ENCODE measurements at places on chromosomes 6 and 20.
A peak's percentile ranks its signal among the peaks of the same experiment; 100 is the strongest.

DNA sequence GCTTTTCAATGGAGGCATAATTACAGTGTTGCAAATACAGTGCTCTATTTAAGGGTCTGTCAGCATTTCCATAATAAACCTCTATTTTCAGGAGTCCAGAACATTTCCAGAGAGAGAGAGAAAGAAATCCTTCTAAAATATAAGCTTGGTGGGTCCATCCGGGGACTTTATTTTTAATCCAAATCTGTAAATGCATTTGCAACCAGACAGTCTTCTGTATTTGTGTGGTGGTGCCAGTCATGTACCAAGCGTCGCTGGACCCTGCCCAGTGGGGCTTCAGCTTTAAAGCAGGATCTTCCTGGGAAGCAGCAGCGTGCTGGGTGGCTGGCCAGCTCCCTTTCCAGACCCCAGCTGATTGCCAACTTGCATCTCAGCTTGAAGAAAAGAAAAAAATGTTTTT lies 256.5 kb upstream of the SUPT3H start:
- DNase-seq, result no peak

GRCh38 chr20:2798814-2799213 lies 1.6 kb downstream of the CPXM1 start:
- DNase-seq, result no peak

DNA sequence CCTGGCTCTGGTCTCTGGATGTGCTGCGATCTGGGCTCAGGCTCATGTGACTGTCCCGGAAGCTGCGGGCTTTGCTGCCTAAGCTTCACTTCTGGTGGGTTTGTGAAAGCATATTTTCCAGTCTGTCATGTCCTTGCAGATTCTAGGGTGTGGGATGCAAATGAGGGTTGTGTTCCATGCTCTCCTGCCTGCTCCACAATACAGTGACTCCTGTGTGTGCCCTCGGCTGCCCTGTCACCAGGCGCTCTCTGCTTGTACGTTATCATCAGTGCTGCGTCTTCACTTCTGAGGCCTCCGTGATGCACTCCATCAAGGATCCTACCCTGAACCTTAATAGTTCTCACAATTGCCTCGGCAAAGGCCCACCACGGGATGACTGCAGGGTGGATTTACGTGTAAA lies 84.2 kb downstream of the TTLL2 start:
- DNase-seq, result no peak

- DNase-seq, result no peak
Observed at GRCh38 chr6:144460327-144461095, 175.4 kb downstream of the UTRN start.

DNA sequence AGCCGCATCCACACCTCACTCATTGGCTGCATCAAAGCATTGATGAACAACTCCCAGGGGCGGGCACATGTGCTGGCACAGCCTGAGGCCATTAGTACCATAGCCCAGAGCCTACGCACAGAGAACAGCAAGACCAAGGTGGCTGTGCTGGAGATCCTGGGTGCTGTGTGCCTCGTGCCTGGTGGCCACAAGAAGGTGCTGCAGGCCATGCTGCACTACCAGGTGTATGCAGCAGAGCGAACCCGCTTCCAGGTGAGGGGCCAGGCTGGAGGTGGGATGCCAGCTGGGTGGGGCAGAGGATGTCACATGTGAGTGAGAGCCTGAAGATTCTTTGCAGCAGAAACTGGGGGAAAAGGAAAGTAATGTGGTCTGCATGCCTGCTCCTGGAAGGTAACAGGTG lies 66.7 kb downstream of the MOCS1 start:
- no peak for DNase-seq

- no peak for DNase-seq
Observed at GRCh38 chr6:37368961-37369320, 15.2 kb downstream of the RNF8 start.

GRCh38 chr6:93721386-93722048 lies 302.2 kb upstream of the EPHA7 start:
- DNase-seq, result no peak

- peak; percentile 2 for DNase-seq
Observed at GRCh38 chr6:130029163-130029562, 10.8 kb downstream of the L3MBTL3 start.

DNA sequence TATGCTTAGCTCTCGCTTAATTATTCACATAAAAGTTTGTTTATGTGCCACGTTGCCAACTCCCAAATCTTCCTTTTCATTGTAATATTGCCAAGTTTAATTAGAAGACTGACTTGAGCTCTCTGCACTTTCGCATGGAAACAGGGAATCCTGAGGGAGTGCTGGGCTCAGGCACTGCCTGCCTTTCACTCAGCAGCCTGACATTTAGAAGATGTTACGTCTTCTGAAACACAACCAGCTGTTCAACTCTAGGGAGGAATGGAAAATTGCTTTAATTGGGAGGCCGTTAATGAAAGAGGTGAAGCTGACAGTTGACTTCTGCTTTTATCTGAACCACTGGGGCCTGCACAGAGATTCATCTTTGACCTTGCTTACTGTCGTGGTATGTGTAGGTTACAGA lies 77.4 kb upstream of the MTHFD1L start:
- no peak for DNase-seq

DNA sequence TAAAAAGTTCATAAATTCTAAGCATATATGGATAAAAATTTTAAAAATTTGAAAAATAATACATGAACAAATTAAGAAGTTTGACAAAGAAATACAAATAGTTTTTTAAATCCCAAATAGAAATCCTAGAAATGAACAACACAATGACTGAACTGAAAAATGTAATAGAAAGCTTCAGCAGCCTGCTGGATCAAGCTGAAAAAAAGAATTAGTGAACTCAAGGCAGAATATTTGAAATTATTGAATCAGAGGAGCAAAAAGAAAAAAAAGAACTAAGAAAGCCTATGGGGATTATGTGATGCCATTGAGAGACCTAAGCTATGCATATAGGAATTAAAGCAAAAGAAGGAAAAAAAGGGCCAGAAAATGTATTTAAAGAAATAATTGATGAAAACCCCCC lies 39.9 kb upstream of the TFB1M start:
- DNase-seq, result no peak

DNA sequence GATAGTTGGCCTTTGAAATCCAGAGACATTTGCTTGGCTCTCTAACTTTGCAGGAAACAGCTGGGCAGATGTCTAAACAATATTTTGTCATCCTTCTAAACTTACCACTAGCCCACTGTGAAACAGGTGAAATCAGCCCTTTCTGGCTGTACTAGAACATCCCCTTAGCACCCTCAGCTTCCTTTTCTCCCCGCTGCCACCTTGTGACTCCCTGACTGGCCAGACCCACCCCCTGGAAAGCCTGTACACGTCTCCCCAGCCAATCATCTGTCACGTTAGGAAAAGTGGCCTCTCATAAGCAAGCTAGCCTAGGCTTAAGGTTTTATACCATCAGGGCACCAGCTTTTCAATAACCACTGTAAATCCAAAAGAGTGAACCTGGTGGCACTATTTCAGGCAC lies 88.6 kb upstream of the E2F3 start:
- DNase-seq, result no peak

DNA sequence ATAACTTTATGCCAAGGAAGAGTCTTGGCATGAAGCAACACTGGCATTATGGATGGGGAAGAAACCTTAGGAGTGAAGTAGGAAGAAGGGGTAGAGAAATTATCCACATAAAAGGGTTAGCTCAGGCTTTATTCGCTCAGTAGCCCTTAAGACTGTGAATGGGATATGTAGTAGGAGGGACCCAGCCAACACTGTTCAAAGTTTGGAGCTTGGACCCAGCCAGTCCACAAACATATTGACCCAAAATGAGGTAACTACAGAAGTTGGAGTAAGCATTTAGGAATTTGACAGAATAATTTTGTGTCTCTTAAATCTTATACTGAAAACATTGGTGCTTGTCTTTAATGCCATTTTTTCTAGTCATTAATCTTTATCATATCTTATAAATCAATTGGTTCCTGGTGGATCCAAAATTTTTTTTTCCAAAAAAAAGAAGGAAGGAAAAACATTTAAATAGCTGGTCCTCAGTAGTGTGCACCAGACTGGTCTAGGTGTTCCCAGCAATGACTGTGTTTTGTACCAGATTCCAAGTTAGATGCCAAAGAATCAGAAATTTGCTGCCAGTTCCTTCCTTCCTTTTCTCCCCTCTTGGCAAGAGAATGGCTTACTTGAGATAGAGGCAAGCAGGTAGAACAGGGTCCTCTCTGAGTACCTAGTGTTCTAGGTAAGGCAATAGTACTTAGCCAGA lies 451.8 kb upstream of the SOX4 start:
- no peak for DNase-seq

DNA sequence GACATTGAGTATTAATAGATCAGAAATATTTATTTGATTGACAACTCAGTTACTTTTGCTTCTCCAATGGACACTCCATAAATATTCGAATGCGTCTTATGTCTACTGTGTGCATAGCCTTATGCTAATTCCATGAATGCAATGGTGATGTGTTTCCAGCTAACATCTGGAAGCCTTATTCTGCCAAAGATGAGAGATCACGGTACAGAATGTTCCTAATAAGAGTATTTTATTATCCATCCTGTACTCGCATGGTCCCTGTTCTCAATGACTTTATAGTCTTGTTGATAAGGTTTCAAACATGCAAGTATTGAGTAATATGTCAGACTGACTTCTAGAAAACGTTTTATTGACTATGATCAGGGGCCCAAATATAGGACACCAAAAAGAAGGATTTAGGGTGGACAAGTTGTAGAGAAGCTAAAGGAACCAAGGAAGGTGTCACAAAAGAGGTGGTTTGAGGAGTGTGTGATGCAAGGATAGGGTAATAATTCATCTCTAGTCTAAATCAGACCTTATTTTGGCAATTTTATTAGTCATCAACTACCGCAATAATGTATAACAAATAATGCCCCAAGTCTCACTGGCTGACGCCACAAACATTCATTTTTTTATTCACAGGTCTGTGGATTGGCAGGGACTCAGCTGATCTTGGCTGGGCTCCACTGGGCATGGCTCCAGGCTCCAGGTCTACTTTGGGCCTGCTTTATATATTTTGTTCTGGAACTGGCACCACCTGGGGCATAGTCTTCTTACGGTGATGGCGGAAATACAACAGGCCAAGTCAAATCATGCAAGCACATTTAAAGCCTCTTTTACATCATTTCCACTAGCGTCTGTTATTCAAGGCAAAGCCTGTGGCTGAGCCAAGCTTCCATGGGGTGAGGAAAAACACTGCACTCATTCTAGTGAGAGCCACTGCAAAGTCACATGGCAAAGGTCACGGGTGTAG lies 24.5 kb upstream of the CD83 start:
- no peak for DNase-seq

DNA sequence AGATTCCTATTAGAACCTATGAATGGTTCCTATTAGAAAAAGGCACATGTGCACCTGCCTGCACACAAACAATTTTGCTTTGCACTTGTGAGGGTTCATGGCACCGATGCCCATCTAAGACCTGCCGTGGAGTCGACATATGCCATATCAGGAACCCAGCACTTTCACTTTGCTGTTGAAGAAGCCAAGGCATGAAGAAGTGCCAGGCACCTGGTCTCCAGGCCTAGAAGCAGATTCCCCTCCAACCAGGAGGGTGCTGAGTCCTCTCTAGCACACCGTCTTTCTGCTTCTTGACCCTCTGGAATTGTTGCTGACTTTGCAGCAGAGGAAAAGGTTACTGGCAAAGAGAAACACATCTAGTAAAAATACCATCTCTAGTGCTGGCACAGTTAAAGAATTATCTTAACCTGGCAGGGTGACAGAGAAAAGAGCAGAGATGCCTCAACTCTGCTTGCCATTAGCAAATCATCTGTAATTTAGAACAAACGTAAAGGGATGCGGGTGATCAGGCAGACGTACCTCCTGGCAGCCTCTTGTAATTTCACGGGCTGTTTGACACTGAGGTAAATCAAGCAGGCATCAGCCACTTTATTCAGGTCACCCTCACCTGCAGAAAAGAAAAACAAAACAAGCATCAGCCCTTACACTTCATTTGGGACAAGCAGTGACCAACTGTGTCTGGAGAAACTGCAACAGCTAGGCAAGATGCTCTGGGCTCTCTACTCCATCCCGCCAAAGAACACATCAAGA lies 37.2 kb downstream of the TTI1 start:
- no peak for DNase-seq

DNA sequence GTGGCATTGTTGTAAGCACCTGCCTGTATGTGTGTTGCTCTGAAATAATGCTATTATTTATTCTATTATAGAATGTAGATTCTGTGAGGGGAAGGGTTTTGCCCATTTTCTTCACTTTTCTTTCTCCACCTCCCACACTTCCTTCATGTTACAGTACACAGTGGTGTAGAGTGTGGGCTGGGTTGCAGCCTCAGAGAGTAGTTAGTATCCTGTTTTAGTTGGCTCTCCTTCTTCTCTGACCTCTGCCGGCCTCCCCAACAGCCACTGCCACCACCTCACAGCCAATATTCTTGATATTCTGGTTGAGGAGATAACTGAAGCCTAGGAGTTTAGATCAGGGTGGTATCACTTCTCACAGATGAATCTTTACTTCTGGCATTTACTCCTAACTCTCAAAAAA lies 143.4 kb downstream of the BCKDHB start:
- no peak for DNase-seq

Measured in activated CD4-positive, alpha-beta T cell treated with anti-CD3 and anti-CD28 coated beads, Interleukin-2, amount 50 U/mL, for 1 hour (primary cell).